ENCODE measurements at places on chromosomes 5 and 9. TPM values are rescaled to one million over a fixed set of nuclear protein-coding genes. Genes with fewer than 3 reads are reported as not detected.

DNA sequence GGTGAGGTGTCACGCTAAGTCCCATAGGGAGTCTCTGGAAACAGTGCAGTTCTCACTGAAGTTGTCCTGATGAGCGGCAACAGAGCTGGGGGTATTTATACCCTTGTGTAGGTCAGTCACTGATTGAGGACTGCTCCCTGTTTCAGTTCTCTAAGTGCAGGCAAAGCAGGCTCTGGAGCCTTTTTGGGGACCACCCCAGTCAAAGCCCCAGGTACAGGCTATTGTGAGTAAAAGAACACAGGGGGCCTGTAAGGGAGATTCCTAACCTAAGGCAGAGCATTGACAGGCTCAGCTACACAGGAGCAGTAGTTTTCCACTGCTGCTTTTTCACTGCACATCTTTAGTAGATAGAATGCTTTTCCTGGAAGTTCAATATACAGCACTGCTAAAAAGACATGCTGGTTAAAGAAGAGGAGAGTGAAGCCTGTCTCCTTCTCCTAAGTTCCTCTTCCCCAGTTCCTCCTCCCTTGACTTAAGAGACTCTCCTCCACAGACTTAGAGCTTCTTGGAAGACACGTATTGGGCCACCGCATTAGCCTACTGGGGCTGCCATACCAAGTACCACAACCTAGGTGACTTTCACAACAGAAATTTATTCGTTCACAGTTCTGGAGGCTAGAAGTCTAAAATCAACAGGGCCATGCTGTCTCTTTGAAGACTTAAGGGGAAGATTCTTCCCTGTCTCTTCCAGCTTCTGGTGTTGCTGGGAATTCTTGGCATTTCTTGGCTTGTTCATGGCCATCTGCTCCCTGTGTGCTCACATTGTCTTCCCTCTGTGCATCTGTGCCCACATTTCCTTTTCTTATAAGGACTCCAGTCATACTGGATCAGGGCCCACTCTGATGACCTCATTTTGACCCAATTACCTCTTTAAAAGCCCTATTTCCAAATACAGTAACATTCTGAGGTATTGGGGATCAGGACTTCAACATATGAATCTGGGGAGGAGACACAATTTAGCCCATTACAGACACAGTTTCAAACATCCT, 221.0 kb downstream of the ESM1 start:
- H3K27me3 ChIP-seq, result no peaks in the 10 kb centered on the region
- H3K27ac ChIP-seq, result no peak overlapping the region
- DNase-seq, result no peak
- H3K4me1 ChIP-seq, result peaks cover 2% of the 10 kb centered on the region

DNA sequence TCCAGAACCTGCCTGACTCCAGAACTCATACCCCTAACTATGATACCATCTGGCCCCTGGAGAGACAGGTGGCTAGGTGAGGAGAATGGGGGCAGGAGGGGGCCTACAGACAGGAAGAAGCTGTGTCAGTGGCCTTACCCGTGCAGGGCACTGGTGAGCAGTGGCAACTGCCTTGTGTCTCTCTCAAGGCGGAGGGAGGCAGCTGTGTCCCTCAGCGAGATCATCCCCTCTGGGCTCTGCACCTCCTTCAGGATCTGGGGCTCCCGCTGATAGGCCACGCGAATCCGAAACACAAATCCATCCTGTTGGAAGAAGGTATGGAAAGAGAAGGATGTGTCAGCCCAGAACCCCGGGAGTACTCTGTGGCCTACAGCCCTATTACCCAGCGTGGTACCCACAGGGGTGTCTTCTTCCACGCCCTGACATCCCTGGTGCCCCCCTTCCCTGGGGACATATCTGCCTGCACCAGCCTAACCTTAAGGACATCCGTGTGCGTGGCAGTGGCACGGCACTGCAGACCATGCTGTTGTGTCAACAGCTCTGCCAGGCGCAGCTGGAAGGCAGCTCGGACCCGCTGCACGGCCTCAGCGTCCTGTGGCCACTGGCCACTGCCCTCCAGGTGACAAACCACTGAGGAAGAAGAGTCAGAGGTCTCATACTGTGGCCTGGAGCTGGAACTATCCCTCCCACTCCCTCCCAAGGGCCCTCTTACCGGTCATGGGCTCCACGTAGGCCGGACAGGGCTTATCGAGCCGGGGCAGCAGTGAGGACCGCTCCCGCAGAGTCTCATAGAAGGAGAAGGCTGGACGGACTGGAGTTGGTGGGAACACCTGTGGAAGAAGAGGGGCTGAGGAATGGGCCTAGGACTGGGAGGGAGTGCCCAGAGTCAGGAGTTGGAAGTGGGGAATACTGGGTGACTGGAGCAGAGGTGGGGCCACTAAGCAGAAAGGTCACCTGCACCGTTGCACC, 7.8 kb downstream of the NOL6 start:
- peaks cover 9% of the 10 kb centered on the region for H3K4me1 ChIP-seq
- H3K36me3 ChIP-seq, result peaks cover 5% of the 10 kb centered on the region
- no peaks in the 10 kb centered on the region for H3K27me3 ChIP-seq
- no peak for DNase-seq

GRCh38 chr9:136769710-136770191, 5.4 kb upstream of the LCN15 start:
- no peak overlapping the region for H3K27ac ChIP-seq
- H3K27me3 ChIP-seq, result peaks cover 13% of the 10 kb centered on the region
- H3K4me1 ChIP-seq, result peaks cover 19% of the 10 kb centered on the region
- no peak overlapping the region for H3K4me3 ChIP-seq
- peak; percentile 31 for DNase-seq
- H3K36me3 ChIP-seq, result no peaks in the 10 kb centered on the region

- peaks cover 61% of the 10 kb centered on the region for H3K27me3 ChIP-seq
- H3K4me1 ChIP-seq, result no peaks in the 10 kb centered on the region
- peaks cover 2% of the 10 kb centered on the region for H3K36me3 ChIP-seq
- no peak overlapping the region for H3K27ac ChIP-seq
Observed at GRCh38 chr9:98521141-98521540, 187.6 kb downstream of the GABBR2 start.

DNA sequence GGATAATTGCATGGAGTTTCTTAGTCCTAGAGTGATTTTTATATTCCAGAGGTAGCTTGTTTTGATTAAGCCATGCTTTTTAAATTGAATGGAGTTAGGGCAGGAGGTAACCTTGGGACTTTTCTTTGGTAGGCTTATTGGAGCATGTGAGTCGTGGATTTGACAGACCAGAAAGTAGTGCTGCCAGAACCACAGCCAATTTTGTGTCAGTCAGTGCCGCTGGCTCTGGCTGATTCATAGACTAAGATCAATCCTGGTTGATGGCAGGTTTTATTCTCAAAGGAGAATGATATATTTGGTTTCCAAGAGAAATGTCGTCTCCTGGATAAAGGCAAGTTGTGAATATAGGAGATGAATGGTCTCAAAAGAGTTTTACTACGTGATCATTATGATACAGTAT, 20.3 kb downstream of the RAI14 start:
- no peak overlapping the region for H3K4me3 ChIP-seq
- DNase-seq, result no peak
- no peak overlapping the region for H3K27ac ChIP-seq
- H3K27me3 ChIP-seq, result no peaks in the 10 kb centered on the region
- peaks cover 6% of the 10 kb centered on the region for H3K4me1 ChIP-seq

SOWAHA gene
- not detected for total RNA-seq

DNA sequence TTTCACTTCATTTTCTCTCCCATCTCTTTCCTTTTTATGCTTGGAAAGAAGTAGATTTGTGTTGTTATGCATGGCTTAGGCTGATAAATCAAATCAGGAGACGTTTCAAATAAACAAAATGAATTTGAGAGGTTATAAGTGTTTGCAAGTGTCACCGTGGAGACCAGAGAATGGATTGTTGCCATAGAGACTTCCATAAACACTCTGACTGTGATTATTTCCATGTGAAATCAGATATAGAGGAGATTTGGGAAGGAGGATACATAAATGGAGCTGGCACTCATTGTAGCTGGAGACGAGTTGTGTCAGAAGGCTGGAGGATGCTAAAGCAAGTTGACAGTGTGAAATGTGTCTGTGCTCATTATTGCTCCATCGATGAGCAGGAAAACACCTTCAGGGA, 84.2 kb upstream of the PCSK1 start:
- H3K27ac ChIP-seq, result no peak overlapping the region
- H3K27me3 ChIP-seq, result peaks cover 27% of the 10 kb centered on the region
- no peaks in the 10 kb centered on the region for H3K36me3 ChIP-seq
- H3K4me3 ChIP-seq, result no peak overlapping the region
- DNase-seq, result no peak
- peaks cover 3% of the 10 kb centered on the region for H3K4me1 ChIP-seq

DNA sequence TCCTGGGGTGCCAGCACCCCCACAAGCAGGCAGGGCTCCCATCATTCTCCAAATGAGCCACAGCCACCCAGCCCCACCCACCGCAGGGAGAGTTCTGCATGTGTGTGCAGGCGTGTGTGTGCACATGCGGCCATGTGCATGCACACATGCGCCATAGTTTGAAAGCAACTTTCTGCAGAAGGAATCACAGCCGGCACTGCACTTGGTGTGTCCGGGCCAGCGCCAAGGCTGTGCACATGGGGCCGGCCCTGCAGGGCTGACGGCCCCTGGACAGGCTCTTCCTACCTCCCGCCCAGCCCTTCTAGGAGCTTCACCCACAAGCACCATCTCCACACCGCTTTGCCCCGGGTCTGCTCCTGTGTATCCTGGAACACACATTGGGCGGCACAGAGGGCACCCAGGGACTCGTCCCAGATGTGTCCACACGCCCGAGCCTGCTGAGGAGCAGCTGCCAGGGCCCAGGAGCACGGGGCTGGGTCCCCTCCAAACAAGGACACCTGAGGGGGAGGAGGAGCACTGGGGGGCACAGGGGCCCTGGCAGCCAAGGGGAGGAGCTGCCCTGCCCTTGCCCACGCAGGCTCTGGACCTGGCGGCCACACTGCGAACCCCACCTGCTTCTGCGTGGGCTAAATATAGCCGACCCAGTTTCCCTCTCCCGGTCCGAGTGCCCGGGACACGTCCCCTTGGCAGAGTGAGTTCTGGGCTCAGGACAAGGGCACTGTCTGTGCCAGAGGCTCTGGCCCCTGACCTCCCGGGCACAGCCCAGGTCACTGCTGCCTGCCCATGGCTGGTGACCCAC, 19.1 kb downstream of the TPPP start:
- H3K4me1 ChIP-seq, result peaks cover 16% of the 10 kb centered on the region
- peaks cover 4% of the 10 kb centered on the region for H3K36me3 ChIP-seq
- H3K27me3 ChIP-seq, result no peaks in the 10 kb centered on the region
- H3K4me3 ChIP-seq, result peak overlapping the region; percentile 3
- DNase-seq, result no peak

DNA sequence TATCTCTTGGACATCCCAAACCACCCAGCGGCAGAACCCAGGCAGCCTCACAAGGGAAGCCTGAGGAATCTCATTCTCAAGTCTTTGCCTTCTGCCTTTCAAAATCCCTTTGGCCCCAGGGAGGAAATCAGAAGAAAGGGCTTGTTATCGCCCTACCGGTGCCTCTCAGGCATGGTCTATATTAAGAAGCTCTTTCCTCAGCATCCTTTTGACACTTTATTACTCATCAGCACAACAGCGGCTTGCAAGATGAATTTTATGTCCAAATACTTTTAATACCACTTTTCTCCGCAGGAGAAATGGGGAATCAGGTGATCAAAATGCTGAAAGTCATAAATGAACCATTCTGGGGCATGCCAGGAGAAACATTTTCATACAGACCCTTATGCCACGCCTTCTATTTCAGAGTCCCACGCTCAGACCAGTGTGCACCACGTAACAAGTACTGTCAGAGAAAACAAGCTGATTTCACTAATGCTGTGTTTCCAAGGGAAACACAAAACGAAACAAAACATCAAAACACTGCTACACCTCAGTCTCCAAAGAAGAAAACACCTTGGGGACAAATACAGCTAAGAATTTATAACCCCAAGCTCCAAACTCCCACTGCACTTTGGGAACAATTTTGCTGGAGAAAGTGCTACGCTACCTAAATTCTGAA, 30.0 kb downstream of the RAPGEF1 start:
- DNase-seq, result peak; percentile 42
- peak overlapping the region; percentile 84 for H3K4me3 ChIP-seq
- no peaks in the 10 kb centered on the region for H3K27me3 ChIP-seq

DNA sequence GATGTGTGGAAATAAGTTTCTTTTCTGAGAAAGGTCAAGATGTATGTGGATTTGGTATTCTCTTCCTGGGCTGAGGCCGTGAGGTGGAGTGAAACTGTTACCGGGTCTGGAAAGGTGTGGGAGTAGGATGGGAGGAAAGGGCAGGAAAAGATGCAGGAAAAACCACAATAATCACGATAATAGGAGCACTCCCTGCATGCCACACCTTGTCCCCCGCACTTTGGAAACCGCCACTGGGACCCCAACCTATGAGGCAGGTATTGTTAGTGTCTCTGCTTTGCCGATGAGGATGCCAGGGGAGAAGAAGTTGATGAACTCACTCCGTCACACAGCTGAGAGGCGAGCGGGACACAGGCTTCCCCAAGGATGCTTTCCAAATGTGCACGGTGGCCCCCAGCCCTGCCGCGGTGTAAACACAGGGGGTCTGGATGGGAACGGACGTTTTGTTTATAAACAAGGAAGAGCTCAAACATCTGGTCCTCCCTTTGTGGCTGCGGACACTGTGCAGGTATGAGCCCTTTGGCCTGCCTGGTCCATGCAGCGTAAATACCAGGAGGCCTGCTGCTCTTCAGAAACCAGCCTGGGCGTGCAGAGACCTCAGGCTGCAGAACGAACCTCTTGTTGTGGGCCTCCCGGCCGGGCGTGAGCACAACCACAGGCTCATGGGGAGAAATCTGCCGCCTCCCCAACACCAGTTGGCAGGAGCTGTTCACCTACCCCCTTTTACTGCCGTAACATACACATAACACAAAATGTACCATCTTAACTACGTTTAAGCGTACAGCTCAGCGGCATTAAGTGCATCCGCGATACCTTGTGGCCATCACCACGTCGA, 126.7 kb downstream of the COL23A1 start:
- H3K27me3 ChIP-seq, result peaks cover 35% of the 10 kb centered on the region
- H3K27ac ChIP-seq, result no peak overlapping the region
- no peak overlapping the region for H3K4me3 ChIP-seq

GRCh38 chr5:76400466-76400865, 2.6 kb upstream of the IQGAP2 start:
- H3K4me3 ChIP-seq, result no peak overlapping the region
- no peak for DNase-seq
- H3K27me3 ChIP-seq, result no peaks in the 10 kb centered on the region
- peaks cover 5% of the 10 kb centered on the region for H3K36me3 ChIP-seq
- H3K4me1 ChIP-seq, result peaks cover 32% of the 10 kb centered on the region

EPB41L4B gene
- total RNA-seq, result not detected

ANKDD1B gene
- total RNA-seq, result 0.57 TPM

- H3K4me3 ChIP-seq, result no peak overlapping the region
- H3K36me3 ChIP-seq, result peaks cover 4% of the 10 kb centered on the region
- no peaks in the 10 kb centered on the region for H3K4me1 ChIP-seq
- no peak overlapping the region for H3K27ac ChIP-seq
Observed at GRCh38 chr5:147671365-147671764, 111.2 kb downstream of the JAKMIP2 start.

SPATA31C1 gene
- not detected for total RNA-seq

SPRY4 gene
- 0.26 TPM for total RNA-seq

ZNF454 gene
- total RNA-seq, result not detected

- no peaks in the 10 kb centered on the region for H3K4me1 ChIP-seq
- no peaks in the 10 kb centered on the region for H3K36me3 ChIP-seq
- no peak overlapping the region for H3K27ac ChIP-seq
- no peak overlapping the region for H3K4me3 ChIP-seq
Observed at GRCh38 chr5:89817841-89818240, 591.7 kb downstream of the CETN3 start.

- no peaks in the 10 kb centered on the region for H3K27me3 ChIP-seq
- no peaks in the 10 kb centered on the region for H3K36me3 ChIP-seq
- no peak for DNase-seq
- no peak overlapping the region for H3K27ac ChIP-seq
- H3K4me3 ChIP-seq, result no peak overlapping the region
- no peaks in the 10 kb centered on the region for H3K4me1 ChIP-seq
Observed at GRCh38 chr9:81417299-81417675, 272.1 kb downstream of the TLE1 start.

GRCh38 chr5:32565145-32565544, 20.2 kb upstream of the SUB1 start:
- H3K27ac ChIP-seq, result no peak overlapping the region
- no peaks in the 10 kb centered on the region for H3K4me1 ChIP-seq
- no peak for DNase-seq

Data from T-helper 17 cell (primary cell).